ENCODE measurements at places on chromosomes 5 and 9. TPM values are rescaled to one million over a fixed set of nuclear protein-coding genes. Genes with fewer than 3 reads are reported as not detected.

The KIAA1191 gene
- total RNA-seq: 74.3 TPM

The REEP2 gene
- total RNA-seq: 29.5 TPM

The LRRC19 gene
- not detected for total RNA-seq

The CTNND2 gene
- 37.3 TPM for total RNA-seq

The SNCAIP gene
- total RNA-seq: 25.5 TPM

The CCDC180 gene
- total RNA-seq: 19.9 TPM

The CYLC2 gene
- total RNA-seq: not detected

The MUSK gene
- total RNA-seq: 1.4 TPM

The SLC44A1 gene
- 37.4 TPM for total RNA-seq

The EQTN gene
- 1.2 TPM for total RNA-seq

The PCDHGA2 gene
- total RNA-seq: 15.8 TPM

The OTP gene
- not detected for total RNA-seq

The DMRTA1 gene
- total RNA-seq: 1.8 TPM

The ACOT12 gene
- total RNA-seq: not detected

The PPWD1 gene
- total RNA-seq: 93.2 TPM

The PTGES gene
- total RNA-seq: 8.9 TPM

The WDR38 gene
- total RNA-seq: not detected
